ENCODE measurements at places on chromosomes 1 and 21. TPM values are rescaled to one million over a fixed set of nuclear protein-coding genes. Genes with fewer than 3 reads are reported as not detected.

The TRPM2 gene
- total RNA-seq = 0.92 TPM

DNA sequence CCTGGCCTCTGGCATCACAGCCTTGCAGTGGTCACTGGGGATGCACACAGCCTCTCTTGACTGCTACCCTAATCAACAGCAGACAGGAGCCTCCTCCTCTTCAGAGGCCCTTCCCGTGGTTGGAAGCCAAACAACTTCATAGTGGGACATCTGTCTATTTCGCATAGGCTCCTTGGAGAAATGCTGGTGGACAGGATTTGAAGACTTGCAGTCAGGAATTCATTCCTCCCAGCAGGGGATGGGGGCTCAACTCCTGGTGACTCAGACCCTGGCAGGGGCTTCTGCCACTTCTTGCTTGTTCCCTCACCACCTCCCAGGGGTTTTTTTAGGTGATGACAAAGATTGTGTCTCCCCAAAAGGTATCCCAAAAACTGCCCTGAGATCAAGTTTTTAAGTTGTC lies 191.7 kb upstream of the CAMK1G start:
- peaks cover 19% of the 10 kb centered on the region for H3K36me3 ChIP-seq
- no peak overlapping the region for H3K27ac ChIP-seq
- H3K4me1 ChIP-seq = peaks cover 69% of the 10 kb centered on the region
- H3K4me3 ChIP-seq = no peak overlapping the region
- DNase-seq = no peak

DNA sequence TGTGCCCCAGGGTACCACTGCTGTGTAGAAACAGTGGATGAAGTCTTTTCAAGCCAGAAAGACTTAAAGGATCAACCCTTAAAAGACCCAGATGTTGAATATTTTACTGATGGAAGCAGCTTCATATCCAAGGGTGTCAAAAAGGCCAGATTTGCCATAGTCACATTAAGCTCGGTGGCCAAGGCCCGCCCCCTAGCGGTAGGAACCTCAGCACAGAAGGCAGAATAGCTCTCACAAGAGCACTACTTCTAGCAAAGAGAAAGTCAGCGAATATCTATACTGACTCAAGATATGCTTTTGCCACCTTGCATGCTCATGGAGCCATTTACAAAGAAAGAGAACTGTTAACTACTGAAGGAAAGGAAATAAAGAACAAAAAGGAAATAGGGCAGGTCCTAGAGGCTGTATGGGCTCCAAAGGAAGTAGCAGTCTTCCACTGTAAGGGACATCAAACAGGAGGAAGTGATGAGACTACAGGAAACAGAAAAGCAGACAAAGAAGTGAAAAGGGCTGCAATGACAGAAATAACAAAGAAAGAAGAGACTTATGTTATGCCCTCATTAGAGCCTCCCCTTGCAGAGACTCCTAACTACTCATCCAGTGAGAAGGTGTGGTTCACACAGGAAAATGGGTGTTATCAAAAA lies 90.5 kb downstream of the LIPI start:
- peaks cover 22% of the 10 kb centered on the region for H3K36me3 ChIP-seq
- H3K27me3 ChIP-seq = peaks cover 4% of the 10 kb centered on the region
- peaks cover 12% of the 10 kb centered on the region for H3K4me1 ChIP-seq
- DNase-seq = peak; percentile 73
- no peak overlapping the region for H3K27ac ChIP-seq

The MYOG gene
- not detected for total RNA-seq

The NHLH2 gene
- total RNA-seq = 1.8 TPM

DNA sequence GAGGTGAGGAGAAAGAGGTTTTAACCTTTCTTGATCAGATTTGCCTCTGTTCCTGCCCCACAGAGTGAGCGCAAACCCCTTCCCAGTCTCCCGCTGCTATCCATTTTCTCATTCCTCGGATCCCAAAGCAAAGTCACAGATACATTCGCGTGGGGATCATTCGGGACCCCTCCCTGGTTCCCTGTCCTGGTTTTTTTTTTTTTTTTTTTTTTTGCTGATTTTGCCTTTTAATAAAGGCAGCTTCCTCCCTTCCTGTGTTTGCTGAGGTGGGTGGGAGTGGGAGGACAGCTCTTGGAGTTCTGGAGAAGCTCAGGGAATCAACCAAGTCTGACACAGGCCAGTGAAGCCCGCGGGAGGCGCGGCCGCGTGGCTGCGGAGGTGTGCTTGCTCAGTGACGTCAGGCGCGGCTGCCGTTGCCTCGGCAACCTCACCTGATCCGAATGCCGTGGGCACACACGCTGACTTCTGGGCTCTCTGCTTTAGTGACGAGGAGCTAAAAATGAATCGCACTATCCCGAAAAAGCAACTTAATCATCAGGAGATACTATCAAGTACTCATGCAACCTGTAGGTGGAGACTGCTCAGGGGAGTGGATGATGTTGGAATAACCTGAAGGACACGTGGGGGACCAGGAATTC lies 106.4 kb downstream of the TBX19 start:
- H3K27ac ChIP-seq = peak overlapping the region; percentile 92
- DNase-seq = peak; percentile 73
